ENCODE measurements at places on chromosomes 7 and 10.

DNA sequence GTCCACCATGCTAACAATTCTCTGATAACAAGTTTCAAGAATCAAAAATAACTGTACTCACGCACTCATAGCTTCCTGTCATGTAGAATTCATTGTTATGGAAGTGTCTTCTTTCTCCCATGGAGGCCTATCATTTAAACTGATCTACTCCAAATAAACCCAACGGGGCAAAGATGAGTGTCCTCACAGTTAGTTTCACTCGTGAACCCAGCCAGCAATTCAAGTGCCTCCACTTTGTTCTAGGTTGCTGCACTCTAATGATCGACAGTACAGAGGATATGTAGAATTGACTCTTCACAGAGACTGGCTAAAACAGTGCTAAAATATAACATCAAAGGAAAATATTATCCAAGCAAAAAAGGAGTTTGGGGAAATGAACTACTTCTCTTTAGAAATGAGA lies 111.4 kb downstream of the LRRN3 start:
- no peak for DNase-seq

GRCh38 chr10:19385846-19386450 lies 337.3 kb downstream of the MALRD1 start:
- DNase-seq = no peak

DNA sequence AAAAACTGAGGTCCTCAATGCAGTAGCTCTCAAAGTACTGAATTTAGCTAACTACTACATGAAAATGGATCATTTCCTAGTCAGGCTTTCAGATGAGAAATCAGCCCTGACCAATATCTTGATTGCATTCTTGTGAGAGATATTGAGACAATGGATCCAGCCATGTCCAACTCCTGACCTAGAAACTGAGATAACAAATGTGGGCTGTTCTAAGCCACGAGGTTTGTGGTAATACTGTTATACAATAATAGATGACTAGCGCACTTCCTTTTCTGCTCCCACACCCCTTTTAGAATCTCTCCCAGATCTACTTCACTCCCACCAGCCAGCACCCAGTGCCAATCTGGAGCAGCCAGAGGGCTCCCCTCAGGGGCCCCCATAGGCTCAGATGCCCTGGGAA lies 209.3 kb upstream of the KMT2E start:
- no peak for DNase-seq

GRCh38 chr10:31930023-31930751 lies 1.6 kb upstream of the ARHGAP12 start:
- DNase-seq = peak; percentile 40

DNA sequence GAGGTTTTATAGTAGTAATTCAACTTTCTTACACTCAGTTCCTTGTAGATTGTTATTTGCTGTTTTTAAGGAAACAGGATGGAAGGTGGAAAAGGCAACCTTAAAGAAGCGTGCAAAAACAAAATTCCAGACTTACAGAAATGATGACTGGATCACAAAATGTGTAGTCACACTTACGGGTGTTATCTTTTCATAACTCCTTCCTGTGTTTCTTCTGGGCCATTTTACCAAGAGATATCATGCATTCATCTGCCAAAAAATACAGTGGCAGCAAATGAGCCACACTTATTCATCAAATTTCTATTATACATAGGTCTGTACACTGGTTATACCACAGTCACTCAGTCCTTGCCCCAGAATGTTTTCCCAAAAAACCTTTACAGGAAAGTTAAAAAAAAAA lies 94.3 kb upstream of the IL6 start:
- DNase-seq = no peak

Measured in stomach (tissue), 19 donors.